ENCODE measurements at places on chromosomes 16 and 17.

DNA sequence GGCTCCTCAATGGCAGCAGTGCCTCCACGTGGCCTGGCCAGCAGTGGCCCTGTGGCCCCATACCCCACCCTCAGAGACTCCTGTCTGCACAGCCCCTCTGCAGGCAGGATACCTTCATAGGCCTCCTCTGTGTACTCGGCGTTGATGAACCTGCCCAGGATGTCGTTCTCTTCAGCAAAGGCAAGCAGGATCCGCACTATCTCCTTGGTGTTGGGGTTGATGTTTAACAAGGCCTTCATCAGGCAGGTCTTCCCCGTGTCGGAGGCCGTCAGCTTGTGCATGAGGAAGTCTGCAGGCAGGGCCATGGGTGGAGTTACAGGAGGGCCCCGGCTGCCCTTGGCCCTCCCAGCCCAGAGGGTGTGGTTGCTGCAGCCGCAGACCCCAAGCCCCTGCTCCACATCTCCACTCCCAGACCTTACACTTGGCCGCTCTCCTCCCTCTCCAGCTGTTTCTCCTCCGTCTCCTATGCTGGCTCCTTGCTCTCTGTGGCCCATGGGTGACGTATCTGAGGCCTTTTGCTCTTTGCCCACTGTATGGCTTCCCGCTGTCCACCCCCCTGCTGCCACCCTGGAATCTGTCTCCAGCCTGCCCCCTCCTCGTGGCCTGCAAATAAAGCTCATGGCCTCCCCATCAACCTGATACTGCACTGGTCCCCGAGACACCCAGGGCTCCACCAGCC lies 15.1 kb downstream of the TRPV3 start:
- DNase-seq, result no peak

- peak; percentile 19 for DNase-seq
Measured at GRCh38 chr16:58377932-58378331, 14.3 kb upstream of the GINS3 start.

DNA sequence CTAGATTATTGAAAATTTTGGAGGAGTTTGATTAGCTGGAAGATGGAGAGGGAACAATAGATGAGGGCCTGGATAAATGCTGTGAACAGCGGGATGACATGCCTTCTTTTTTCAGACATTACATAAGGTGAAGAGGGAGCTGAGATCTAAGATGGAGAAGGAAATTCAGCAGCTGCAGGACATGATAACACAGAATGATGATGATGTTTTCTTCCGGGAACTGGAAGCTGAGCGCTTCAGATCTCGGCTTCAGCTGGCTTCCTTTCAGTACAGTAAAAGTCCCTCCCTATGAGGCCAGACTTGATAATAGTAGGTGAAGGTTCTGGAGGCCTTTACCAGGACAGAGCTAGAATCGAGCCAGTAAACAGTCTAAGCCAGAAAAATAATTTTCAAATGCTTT lies 30.7 kb downstream of the CEP95 start:
- DNase-seq, result no peak

DNA sequence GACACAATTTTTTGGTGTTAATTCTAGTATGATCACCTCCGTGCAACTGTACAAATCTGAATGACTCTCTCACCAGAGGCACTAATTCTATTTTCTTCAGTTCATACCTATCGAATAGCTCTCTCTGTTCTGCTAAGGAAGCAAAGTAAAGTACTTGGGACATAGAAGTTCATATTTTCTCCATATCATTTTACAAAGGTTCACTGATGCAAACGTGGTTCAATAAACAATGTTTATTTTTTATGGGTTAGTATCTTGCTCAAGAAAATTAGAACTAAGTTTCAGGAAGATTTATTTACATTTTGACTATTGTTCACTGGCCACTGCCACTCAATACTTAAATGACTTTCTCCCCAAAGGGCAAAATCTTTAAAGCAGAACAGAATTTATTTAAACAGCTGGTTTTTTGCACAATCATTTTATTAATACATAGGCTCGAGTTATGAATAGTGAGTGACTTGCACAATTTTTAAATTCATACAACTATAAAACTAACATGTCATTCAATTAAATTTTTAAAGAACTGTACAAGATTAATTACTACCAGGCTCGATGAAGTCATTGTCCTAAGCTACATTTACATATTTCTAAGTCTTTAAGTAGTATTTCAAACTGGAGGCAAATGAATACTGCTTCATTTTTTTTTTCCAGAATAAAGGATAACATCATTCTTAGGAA lies 255.8 kb downstream of the C16orf95 start:
- no peak for DNase-seq

GRCh38 chr16:58938811-58939210 lies 204.7 kb upstream of the GOT2 start:
- no peak for DNase-seq

DNA sequence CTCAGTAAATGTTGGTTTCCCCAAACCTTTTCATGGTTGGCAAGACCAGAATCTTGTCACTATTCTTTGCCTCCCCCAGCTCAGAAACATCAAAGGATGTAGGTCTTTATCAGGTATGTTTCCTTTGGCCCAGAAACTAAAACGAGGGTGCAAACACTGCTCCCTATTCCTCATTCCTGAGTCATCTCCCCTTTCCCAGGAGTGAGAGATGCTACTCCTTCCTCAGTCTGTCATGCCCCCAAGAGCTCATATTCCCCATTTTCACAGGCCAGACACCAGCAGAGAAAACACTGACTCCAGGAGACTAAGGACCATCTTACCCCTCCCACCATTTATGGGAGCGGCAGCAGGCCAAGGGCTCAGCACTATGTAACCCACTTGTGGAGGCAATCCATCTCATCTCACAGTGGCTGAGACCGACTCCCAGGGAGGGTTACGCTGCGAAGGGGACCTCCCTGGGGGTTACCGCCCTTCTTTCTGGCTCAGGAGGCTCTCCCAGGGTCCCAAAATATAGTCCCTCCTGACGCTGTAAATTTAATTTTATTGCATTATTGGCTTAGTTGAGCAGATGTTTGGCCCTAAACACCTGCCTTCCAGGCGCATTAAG lies 1.5 kb downstream of the GEMIN4 start:
- DNase-seq, result no peak

- DNase-seq, result no peak
Measured at GRCh38 chr16:54373534-54374520, 87.2 kb upstream of the IRX3 start.

- no peak for DNase-seq
Measured at GRCh38 chr17:80005360-80006338, 30.0 kb downstream of the TBC1D16 start.

DNA sequence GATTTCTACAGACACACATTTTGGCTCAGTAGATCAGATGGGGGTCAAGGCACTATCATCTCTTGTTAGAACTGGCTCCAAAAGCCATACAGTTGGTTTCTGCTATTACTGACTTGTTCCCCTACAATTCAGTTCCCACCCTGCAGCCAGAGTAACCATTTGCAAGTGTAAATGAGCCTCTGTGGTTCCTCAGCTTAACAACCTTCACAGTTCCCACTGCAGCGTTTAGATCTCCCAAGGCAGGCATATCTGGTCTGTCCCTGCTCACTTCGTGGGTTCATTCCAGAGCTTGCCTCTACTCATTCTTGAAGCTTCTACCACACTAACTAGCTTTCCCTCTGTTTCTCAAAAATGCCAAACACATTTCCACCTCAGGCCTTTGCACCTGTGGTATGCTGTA lies 186.1 kb downstream of the CBLN1 start:
- no peak for DNase-seq

DNA sequence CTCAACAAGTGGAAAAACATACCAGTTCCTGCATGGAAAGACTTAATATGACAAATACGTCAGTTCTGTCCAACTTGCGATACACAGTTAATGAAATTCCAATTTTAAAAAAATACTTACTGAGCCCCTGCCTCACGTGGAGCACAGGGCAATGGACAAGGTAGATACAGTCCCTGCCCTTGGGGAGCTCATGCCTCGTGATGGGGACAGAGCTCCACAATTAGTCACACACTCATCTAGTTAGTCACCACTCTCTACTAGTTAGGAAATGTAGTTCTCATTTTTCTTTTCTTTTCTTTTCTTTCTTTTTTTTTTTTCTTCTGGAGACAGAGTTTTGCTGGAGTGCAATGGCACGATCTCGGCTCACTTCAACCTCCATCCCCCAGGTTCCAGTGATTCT lies 74.7 kb upstream of the CDH5 start:
- no peak for DNase-seq

DNA sequence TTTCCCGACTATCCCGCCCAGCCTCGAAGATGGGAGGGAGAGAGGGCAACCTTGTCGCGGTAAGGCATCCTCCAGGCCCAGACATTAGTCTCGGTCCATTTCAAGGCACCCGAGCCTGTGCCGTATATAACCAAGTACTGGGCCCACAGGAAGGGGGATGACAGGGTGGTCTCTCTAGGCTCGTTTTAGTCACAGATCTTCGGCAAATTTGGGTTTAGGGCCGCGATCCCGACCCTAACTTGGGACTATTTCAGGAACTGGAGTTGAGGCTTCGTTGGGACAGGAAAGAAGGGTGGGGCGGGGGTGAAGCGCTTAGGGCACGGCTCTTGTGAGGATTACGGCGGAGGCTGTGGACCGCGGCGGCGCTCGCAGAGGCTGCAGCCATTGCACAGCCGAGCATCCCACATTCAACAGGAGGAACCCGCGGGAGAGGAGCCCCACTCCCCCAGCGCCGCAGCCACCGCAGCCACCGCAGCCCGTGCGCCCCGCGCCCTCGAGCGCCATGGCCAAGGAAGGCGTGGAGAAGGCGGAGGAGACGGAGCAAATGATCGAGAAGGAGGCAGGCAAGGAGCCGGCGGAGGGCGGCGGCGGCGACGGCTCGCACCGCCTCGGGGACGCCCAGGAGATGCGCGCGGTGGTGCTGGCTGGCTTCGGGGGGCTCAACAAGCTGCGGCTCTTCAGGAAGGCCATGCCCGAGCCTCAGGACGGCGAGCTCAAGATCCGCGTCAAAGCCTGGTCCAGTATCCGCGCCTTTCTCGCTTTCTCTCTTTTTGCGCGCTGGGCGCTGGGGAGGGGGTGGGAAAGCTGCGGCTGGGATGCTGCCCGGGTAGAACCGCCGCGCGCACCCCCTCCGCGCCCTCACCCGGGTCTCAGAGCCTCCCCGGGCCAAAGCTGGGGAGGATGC lies at the start of gene VAT1L:
TSS of gene VAT1L (plus strand) at position 384 of the 904 bp plus-strand sequence. CDS start at position 503, 119 bp downstream.
- no peak for DNase-seq

DNA sequence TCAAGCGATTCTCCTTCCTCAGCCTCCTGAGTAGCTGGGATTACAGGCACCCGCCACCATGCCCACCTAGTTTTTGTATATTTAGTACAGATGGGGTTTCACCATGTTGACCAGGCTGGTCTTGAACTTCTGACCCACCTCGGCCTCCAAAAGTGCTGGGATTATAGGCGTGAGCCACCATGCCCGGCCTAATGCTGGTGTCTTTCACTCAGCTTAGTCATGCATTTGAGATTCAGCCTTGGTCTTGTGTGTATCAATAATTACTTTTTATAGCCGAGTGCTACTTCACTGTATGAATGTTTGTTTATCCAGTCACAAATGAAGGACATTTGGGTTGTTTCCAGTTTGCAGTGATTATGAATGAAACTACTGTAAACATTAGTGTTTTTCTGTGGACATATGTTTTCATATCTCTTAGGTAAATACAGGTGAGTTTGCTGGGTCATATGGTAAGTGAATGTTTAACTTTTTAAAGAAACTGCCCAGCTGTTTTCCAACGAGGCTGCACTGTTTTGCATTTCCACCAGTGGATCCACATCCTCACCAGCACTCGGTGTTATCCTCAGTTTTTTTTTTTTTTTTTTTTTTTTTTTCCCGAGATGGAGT lies 11.0 kb upstream of the PLCG2 start:
- no peak for DNase-seq

DNA sequence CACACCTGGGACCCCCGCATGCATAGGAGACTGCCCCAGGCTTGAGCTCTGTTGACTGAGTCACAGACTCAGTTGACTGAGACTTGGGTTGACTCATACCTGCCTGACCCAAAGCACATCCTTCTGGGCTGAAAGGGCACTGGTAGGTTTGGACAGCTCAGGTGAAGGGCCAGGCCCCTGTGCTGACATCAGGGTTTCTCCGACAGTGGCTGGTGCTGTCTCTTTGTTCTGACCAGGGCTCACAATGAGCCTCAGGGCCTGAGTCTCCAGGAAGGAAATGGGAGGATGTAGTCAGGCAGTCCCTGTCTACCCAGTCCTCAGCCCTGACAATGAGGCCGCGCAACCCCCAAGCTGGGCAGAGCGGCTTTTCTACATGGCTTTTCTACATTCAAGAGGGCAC lies 6.5 kb downstream of the SPNS2 start:
- no peak for DNase-seq

DNA sequence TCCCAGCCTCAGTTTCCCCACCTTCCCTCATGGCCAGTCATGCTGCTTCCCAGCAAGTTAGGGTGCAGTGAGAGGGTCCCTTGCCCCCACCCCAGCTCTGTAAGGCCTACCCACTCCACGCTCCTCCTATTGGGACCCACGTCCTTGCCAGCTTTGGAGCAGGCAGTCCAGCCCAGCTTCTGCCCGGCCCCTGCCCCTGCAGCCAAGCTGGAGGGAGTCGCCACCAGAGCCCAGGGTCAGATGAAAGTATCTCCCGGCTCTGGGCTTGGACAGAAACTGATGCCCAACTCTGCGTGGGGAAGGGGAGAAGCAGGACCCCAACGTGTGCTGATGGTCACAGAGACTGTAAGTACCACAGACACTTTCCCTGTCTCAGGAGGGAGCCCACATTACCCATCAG lies 32.6 kb downstream of the SDK2 start:
- no peak for DNase-seq

- no peak for DNase-seq
Measured at GRCh38 chr16:19110537-19111360, 3.0 kb upstream of the ITPRIPL2 start.

DNA sequence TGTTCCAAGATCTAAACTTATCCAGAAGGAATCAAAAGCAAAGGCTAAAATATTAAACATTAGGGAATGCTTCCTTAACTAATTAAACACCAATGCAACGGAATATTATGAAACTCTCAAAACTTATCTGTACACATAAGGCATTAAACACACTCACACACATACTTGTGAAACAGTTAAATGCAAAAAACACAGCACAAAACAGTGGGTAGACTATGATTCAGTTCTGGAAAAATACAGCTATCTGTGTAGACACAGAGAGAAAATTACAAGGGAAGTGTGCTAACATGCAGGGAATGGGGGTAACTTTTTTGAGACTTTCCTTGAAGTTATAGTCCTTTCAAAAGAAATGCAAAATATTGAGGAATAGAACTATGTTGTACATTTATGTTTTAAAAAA lies 36.7 kb upstream of the CCL1 start:
- no peak for DNase-seq

DNA sequence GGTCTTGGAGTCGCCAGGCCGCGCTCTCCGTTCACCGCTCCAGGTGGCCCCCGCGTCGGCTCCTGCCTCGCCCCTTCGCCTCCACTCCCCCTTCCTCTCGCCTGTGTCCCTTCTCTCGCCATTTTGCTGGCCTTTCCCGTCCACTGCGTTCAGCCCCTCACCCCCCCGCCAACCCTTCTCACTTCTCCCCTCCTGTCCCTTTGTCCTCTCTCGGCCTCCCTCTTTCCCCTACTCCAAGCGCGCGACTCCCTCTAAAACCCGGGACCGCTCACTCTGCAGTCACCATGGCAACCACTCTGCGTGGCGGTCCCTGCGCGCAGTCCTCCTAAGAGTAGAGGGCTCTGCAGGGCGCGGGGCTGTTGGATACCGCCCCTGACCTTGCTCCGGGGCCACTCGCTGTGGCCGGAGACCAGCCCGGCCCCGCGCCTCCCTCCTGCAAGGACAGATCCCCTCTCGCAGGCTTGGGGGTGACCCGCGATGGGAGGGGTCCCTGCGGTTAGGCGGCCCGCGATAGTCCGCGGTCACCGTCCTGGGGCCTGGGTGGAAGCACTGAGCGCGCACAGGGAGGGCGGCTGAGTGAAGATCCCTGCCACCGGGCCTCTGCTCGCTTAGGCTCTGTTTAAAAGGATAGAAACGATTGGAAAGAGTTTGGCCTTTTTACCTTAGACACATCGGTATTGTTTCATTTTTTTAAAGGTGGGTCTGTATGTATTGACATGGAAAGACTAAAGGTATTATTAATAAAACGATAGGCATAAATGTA lies 454 bp downstream of the CCDC40 start:
- no peak for DNase-seq
